ENCODE measurements at places on chromosomes 5 and 9.

DNA sequence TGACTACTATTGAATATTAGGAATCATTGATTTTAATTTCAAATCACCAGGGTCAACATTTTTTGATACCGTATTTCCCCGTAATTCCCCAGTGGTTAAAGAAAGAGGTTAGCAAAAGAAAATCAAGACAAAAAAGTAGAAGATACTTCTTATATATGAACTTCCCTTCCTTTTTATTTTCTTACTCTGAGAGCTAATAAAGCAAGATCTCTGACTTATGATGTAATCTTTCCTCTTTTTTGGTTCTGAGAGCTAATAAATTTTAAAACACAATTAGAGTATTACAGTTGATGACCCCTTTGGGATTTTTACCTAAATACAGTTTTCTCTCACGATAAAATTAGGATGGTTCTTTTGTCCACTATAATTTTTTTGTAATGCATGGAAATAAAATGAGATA is 9.2 kb upstream of the FYB1 start:
- DNase-seq: no peak

DNA sequence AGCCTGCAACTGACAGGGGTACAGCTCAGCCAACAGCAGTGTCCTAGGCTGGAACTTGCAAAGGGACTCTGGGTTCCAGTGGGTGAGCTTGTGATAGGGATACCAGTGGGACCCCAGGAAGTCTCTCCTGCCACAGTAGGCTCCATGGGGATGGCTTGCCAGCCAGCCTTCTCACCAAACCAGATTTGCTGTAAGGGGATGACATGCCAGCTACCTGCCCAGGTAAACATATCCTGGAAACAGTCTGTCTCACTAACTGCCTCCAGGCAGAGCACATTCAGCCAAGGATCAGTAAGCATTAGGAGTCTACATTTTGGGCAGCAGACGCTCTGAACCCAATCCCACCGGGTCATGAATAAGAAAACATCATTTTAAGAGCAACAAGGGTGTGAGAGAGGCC is 49.9 kb downstream of the SIL1 start:
- DNase-seq: no peak

DNA sequence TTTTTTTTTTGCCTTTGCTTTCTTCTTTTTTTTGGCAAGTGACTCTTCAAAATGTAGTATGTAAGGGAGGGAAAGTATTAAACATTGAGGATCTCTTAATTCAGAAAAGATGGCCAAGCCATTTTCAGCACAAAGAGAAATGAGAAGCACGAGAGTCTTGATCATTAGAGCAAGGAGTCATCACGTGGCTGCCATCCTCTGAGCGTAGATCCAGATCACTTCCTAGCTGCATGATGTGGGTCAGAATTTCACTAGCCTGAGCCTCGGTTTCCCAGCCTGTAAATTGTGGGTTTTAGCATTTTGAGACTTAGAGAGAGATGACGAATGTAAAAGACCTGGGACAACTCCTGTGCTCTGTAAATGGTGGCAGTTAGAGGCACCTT is 312.9 kb downstream of the ARHGEF28 start:
- DNase-seq: no peak

DNA sequence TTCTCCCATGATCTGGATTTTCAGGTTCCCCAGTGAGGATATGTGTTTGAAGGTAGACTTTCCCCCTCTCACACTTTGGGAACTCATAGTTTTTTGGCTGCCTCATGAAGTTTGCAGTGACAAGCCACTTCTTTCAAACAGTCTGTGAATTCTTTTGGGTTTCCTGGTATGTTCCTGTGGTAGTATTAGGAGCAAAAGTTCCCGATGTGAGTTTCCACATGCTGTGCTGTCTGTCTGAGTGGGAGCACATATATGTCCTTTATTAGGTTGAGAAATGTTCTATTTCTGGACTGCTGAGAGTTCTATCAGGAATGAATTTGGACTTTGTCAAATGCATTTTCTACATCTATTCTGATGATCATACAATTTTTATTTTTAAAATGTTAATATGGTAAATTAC is 273.2 kb upstream of the TARS1 start:
- DNase-seq: no peak

GRCh38 chr9:132384376-132384775 is 22.3 kb downstream of the TTF1 start:
- no peak for DNase-seq

- peak; percentile 35 for DNase-seq
These were observed 53.4 kb upstream of the OLFM1 start for GRCh38 chr9:135034106-135034505.

DNA sequence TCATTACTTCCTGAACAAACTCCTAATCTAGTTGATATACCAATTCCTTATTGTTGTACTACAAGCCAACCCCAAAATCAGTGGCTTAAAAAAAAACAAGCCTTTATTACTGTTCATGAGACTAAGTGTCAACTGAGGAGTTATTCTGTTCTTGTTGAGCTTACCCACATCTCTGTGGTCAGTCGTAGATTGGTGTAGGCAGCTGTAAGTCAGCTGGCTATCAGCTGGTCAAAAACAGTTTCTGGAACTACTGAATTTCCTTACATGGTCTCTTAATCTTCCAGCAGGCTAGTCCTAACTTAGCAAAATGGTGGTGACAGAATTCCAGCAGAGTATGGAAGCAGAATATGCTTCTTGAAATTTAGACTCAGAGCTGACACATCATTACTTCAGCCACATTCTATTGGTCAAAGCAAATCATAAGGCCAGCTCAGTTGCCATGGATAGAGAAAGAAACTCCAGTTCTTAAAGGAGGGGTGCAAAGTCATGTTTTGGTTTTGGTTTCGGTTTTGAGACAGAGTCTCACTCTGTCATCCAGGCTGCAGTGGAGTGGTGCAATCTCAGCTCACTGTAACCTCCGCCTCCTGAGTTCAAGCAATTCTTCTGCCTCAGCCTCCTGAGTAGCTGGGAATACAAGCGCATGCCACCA is 386.1 kb upstream of the MPDZ start:
- no peak for DNase-seq

DNA sequence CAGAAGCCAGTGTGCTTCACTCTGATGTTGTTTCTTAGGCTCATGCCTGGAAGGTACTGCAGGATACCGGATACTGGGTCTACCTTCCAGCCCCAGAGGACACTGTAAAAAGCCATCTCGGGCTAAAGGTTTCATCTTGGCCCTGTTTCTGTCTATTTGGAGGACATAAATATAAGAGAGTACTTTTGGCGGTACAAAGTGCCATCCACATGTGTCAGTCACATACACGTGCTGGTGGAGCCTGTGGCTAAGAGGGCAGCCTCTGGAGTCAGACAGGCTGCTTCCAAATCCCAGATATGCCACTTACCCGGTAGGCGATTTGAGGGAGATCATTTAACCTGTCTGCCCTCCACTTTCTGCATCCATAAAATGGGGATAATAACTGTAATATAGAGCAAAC is 160.4 kb downstream of the NR3C1 start:
- DNase-seq: no peak

- no peak for DNase-seq
These were observed 7.5 kb downstream of the ADAMTS13 start for GRCh38 chr9:133429641-133430161.

GRCh38 chr9:78171651-78172050 is 64.2 kb upstream of the CEP78 start:
- no peak for DNase-seq

- no peak for DNase-seq
These were observed 110.6 kb upstream of the BOD1 start for GRCh38 chr5:173726846-173727557.

GRCh38 chr5:43926923-43927322 is 323.9 kb downstream of the NNT start:
- no peak for DNase-seq

DNA sequence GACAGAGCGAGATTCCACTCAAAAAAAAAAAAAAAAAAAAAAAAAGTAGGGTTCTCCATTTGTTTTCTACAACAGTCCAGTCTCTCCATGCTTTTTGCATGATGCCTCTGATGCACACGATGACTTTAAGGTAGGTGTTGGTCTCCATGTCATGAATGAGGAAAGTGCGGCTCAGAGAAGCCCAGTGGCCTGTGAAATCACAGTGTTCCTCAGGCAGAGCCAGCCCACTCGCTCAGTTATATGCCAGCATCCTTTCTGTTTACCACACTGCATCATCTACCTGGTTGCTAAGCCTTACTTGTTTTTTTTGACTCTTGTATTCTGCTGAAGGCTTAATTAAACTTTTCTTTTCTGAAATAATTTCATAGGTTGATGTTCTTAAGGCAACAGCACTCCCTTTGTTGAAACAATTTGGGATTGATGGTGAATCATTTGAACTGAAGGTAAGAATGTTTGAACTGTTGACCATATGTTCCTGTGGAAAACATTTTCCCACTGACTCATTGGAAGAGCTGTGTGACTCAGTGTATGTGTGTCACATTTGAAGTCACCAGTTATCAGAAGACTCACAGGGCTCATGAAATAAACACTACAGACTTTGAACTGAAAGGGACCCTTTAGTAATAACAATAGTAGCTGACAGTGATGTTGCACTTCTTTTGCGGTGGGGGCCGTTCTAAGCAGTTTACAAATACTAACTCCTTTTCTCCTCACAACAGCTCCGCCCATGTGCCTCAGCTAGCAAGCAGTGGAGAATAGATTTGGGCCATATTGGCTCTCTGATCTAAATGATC is 40.2 kb downstream of the RCL1 start:
- no peak for DNase-seq

GRCh38 chr9:21481470-21482056 is 550 bp downstream of the IFNE start:
- no peak for DNase-seq

GRCh38 chr5:56540266-56540665 is 275.1 kb upstream of the MAP3K1 start:
- DNase-seq: no peak

DNA sequence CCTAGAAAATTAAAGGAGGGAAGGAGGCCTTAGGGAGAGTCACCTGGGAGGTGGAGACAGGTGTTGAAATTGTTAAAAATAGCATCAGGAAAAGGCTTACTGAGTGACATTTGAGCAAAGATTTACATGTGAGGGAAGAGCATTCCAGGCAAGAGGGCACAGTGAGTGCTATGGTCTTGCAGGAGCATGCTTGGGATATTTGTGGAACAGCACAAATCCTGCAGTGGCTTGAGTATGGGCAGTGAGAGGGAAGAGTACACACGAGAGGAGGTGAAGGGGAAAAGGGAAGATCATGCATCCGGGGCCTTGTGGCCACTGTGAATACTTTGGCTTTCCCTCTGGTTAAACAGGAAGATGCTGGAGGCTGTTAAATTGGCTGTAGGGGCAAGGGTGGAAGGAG is 36.6 kb downstream of the ACER2 start:
- no peak for DNase-seq

GRCh38 chr5:176152191-176152929 is 85.9 kb upstream of the SIMC1 start:
- DNase-seq: no peak

GRCh38 chr5:78920604-78921003 is 64.5 kb downstream of the ARSB start:
- no peak for DNase-seq

DNA sequence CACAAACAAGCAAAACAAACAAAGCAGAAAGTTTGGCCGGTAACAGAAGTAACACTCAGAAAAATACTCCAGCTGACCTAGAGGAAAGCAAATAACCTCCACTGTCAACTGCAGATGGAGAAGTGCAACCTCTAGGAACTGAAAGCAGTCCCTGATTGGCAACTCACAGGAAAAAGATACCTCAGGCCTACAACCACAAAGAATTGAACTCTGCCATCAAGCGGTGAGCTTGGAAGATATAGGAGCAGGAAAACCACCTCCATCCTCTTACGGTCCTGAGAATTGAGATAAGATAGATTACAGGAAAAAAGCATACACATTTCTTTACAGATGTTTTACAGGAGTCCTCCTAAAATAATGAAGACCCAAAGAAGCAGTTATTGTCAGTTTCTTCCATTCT is 184.5 kb downstream of the PDZD2 start:
- no peak for DNase-seq

DNA sequence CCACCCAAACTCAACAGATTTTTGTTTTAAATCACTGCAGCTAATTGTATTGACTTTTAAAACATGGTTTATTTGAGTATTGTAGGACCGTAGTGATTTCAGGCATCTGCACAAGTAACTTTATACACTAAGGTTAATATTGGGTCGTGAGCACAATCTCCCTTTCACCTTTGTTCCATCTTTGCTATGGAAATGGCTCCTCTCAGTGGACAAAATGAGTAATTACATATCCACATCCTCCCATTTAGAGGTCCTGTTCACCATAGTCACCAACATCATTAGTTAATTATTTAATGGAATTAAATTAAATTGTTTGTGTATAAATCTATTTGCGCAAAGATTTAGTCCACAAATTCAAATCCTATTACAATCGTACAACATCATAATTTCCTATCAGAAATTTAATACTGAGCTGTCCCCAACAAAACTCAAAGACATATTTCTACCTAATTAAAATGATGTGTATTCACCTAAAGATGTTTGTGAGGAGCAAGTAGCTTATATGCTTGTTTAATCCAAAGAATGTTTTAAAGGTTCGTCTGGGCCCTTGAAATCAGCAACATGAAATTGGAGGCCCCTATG is 173.0 kb upstream of the DAPK1 start:
- no peak for DNase-seq

DNA sequence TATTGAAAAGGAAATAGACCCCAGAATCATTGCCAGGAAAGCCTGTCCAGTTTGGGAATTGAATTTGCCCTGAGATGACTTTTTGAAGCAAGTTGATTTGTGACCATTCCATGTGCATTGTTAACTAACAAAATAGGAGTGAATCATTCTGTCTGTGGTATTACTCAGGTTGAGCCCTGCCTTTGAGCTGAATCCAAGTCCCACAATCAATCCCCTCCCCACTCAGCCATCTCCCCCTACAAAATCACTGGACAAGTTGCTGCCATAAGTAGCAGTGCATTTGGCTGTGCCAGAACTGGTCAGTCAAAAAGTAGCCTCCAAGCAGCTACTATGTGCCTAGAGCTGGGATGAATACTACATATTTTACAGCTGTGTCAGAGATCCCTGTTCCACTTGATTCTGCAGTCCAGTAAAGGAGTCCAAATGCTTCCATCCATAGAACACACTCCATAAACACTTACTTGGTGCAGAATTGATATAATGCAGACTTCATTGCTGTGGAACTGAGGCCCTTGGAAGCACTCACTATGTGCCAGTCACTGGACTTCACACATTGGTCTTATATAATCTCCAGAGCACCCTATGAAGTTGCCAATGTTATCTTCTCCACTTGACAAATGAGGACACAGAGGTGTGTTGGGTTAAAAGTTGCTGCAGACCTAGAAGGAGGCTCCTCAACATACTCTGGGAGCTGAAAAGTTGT is 96.1 kb downstream of the ZNF462 start:
- no peak for DNase-seq

DNA sequence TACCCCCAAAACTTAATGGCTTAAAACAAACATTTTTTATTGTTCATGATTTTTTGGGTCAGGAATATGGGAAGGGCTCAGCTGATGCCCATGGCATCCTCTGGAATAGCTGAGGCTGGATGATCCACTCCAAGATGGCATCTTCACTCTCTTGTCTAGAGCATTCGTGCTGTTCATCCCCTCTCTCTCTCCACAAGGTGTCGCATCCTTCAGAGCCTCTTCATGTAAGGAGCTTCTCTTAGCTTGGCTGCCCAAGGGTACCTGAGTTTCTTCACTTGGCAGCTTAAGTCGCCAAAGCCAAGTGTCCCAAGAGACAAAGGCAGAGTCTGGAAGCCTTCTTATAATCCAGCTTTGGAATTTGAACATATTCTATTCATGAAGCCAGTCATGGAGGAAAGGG is 294.7 kb downstream of the CHSY3 start:
- no peak for DNase-seq

GRCh38 chr5:61626639-61627282 is 294.7 kb downstream of the ZSWIM6 start:
- DNase-seq: no peak

All from natural killer cell treated with Interleukin-12 subunit alpha and Interleukin-12 subunit beta and Interleukin-15 and Interleukin-18, amount 100 ng/mL, for 72 hours (primary cell).